ENCODE measurements at places on chromosomes 7 and 10.

GRCh38 chr10:4833286-4833685, 7.3 kb downstream of the AKR1E2 start:
- no peak for DNase-seq

- no peak for DNase-seq
Measured at GRCh38 chr10:36494371-36494770, 631.0 kb upstream of the ANKRD30A start.

- no peak for DNase-seq
Measured at GRCh38 chr7:114663502-114663901, 248.9 kb downstream of the FOXP2 start.

- DNase-seq, result no peak
Measured at GRCh38 chr7:82678716-82679115, 235.1 kb upstream of the CACNA2D1 start.

- no peak for DNase-seq
Measured at GRCh38 chr7:149474309-149475120, 13.7 kb upstream of the ZNF777 start.

DNA sequence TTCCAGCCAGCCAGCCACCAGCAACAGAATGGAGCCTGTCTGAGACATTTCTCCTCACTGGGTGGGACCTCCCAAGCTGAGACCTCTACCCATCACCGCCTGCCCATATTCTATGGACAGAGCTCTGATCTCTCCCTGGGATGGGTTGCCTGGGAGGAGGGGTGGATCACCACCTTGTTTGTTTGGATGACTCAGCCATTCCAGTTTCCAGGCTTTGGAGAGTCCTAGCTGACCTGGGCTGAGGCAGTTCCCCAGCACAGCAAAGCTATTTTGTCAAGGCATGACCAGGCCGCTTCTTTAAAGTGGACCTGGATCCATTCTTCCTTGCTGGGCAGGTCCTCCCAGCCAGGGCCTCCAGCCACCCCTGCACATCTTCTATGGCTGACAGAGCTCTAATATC, 982.3 kb downstream of the DNAJB9 start:
- DNase-seq, result no peak

- no peak for DNase-seq
Measured at GRCh38 chr7:36944838-36945237, 220.5 kb upstream of the AOAH start.

- DNase-seq, result no peak
Measured at GRCh38 chr10:62081341-62082270, 180.1 kb downstream of the ARID5B start.

- no peak for DNase-seq
Measured at GRCh38 chr7:138875794-138876193, 77.8 kb upstream of the ATP6V0A4 start.

DNA sequence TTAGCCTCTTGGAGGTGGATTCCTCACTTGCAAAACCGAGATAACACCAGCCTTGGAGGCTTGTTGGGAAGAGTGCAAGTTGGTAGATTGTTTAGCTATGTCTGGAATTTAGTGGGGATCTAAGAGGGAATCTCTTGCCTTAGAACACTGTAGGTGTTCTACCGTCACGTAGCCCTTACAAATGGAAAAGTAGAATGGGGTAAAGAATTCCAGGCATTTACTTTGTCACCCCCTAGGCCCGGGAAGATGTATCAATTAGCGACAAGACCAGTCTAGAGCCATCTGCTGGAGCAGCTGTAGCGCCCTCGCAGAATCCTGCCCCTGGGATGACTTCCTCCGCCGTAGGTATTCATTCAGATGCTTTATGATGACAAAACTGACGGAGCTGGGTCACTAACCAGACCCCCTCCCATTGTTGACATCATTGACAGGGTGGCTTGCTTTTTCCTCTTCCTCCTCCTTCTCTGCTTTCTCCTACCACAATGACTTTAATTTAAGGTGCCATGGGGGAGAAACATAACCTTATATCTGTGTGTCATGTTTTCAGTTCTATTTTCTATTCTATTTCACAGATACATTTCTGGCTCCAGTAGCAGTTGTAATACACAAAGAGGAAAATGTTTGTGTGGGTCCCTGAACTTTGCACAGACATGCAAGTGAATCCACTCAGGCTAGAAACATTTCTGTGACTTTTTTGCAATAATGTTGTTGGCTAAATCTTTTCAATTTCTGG, 262.6 kb upstream of the LYZL1 start:
- no peak for DNase-seq

GRCh38 chr10:92662848-92663247, 26.9 kb upstream of the HHEX start:
- no peak for DNase-seq

GRCh38 chr10:102344067-102344466, 51.4 kb upstream of the NFKB2 start:
- no peak for DNase-seq

Data from HuH-7 (cell line).